Nephron progenitor cell (in vitro differentiated cells): ENCODE measurements at places on chromosomes 1 and 21.

GRCh38 chr1:85203573-85204171 is 2.9 kb upstream of the SYDE2 start:
- no peak for DNase-seq

DNA sequence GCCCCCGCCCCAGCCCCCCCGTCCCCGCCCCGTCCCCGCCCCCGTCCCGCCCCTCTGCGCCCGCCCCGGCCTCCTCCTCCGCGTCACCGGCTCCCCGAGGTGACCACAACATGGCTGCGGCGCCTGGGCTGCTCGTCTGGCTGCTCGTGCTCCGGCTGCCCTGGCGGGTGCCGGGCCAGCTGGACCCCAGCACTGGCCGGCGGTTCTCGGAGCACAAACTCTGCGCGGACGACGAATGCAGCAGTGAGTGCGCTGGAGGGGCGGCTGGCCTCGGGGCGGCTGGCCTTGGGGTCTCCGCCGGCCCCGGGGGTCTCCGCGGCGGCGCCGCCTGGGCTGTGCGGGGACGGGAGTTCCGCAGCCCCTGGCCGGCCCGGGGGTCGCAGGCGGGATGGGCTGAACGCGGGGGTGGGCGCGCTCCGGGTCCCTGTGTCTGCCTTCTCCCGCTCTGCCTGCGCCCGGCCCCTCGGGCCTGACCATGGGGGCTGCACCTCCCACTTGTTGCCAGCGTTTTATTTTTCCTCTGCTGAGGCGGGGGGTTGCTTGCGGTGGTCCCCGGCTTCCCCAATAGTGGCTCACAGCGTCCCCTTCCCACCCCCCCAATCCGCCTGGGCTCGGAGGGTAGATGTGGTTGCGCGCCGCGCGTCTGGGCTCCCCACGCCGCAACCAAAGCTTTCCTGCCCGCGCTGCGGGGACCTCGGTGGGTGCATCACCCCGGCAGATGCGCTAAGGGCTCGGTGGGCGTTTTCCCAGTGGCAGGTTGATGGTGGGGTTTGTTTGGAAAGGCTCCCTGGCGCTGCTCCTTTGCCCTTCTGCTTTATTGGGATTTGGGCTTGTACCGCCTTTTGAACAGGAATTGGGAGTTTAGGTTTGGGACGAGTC is at the start of gene MIA3:
Gene MIA3 (plus strand): TSS at position 97 of the 879 bp plus-strand sequence. CDS start 14 bp downstream, at position 111.
- DNase-seq: peak; percentile 81

DNA sequence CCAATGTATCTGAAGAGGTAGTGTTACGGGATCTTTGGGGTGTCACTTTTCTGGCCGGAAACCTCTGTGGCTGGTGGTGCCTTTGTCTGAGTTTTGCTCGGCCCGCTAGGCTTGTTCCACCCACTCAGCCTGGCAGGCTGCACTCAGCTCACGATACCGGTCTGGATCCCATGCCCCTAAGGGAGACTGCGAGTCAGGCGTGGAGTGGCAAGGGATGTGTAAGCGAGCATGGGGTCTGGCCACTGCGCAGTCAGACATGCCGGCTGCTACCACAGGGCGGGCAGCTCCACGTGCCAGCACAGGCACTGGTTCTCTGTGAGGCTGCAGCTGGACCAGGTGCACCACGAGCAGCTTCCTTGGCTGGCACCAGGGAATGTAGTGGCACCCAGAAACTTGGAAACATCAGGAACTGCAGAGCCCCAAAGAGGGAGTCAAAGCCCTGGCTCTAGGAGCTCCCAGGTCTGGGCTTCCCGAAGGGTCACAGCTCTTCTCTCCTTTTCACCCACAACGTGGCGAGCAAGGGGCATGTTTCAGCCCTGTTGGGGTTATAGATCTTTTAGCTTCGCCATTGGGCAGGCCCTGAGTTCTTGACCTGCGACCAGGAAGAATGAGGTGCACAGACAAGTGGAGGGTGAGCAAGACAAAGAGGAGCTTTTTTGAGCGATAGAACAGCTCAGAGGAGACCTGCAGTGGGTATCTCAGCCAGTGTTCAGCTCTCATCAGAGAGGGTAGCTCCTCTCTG is 23.8 kb upstream of the LRRC8C start:
- DNase-seq: no peak

GRCh38 chr1:80731241-80731894 is 1069.4 kb upstream of the ADGRL2 start:
- no peak for DNase-seq

GRCh38 chr1:212473729-212474128 is 41.0 kb downstream of the NENF start:
- no peak for DNase-seq

DNA sequence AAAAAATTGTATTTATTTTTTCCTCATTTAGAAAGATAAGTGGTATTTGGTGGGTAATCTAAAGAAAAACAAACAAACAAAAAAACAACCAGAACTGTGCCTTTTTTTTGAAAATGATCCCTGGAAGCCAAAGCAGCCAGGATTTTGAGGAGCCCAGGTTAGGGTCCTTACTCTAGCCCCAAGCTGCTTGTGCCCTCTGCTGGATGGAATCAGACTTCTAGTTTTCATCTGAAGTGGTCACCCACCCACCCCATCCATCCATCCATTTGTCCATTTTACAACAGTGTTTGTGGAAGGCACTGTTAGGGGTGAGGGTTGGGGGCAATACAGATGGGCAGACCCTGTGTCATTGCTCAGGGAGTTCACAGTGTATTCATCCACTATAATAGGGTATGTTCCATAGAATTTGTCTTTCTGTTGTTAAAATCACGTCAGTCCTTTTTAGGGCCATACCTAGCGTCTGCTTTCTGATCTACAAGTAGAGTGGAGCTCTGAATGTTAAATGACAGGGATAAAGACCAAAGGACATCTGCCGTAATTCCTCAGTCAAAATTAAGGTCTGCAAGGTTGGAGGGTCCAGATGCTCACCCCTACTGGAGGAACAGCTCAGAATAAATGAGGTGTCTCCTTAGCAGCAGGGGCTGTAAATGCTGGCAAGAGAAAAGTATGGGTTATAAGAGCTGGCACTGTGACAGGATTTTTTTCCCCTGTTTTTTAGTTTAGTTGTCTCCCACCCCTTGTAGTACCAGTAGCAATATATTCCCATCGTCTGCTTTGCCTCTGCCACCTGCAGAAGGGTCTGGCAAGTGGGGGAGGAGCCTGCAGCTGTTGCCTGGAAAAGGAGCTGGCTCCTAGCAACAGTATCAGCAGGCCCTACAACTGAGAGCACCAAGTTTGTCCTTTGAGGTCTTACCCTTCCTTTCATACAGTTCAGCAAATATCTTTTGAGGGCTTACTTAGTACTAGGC is 3.2 kb downstream of the LRRC42 start:
- peak; percentile 41 for DNase-seq

GRCh38 chr1:226590614-226591013 is 42.0 kb downstream of the STUM start:
- no peak for DNase-seq

DNA sequence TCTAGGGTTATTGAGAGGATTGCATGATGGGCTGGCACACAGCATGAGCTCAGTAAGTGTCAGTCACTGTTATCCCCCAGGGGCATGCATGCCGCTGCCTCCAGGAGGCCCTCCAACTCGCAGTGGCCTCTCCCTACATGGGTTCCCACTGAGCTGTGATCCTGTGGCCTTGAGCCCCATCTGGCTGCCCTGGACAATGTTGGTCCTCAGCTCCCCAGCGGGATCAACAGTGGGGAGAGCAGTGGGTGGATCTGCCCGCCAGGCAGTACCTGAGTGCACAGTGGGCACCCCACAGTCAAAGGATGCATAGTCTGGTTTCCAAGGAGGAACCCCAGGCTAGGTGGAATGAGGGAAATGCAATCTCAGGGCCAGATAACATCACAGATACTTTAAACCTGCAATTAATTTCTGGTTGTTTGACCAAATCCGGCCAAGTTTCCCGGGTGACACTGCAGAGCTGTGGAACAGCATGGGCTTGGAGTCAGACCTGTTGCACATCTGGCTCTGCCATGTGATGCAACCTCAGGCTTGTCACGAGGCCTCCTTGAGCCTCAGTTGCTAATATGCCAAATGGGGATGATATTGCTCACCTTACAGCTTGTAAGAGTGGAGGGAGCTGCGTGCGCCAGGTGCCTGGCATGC is 9.3 kb downstream of the PADI3 start:
- DNase-seq: no peak

DNA sequence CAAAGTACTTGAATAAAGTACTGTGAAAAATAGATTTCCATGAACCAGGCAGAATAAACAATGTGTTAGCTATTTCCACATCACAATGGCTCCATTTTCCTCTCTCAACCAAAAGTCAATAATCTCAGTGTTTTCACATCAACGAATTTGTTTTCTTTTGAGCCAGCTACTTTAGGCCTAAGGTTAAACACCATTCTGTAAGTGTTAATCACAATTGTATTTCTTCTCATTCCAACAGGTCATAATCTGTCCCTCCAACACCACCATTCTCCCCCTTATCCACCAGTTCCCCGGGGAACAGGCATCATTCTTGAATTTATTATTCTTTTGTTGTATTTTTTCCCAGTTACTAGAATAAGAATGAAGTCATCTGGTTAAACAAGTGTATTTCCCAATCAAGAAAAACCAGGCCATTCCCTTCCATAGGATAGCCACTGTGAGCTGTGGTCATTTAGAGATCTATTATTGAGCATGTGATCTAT is 66.2 kb upstream of the PALMD start:
- no peak for DNase-seq

- DNase-seq: no peak
Observed at GRCh38 chr21:31917108-31917507, 44.3 kb downstream of the HUNK start.

- DNase-seq: no peak
Observed at GRCh38 chr1:59017501-59018231, 233.8 kb upstream of the JUN start.

DNA sequence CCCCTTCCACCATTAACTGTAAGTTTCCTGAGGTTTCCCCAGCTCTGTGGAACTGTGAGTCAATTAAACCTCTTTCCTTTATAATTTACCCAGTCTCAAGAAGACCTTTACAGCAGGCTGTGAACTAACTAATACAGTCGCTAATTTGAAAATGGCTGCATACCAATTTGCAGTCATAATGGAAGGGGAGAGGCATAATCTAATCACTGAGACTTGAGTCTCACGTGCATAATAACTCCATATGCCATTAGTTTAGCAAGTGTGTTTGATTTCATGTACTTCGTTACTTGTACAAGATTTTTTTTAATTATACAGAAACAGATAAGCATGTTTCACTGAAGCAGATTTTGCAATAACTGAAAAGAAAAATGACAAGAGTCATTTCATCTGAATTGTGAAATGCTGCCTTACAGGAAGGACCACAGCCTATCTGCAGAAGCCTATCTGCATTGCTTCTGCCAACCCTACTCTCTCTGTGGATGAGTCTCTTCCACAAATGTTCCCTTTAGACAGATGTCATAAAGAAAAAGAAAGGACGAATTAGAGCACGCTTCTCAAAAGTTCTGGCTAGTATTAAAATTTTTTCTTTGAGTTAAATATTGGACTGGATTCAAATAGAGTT is 99.1 kb downstream of the PTGER3 start:
- no peak for DNase-seq

- no peak for DNase-seq
Observed at GRCh38 chr1:207960346-207960745, 49.4 kb upstream of the CD34 start.

DNA sequence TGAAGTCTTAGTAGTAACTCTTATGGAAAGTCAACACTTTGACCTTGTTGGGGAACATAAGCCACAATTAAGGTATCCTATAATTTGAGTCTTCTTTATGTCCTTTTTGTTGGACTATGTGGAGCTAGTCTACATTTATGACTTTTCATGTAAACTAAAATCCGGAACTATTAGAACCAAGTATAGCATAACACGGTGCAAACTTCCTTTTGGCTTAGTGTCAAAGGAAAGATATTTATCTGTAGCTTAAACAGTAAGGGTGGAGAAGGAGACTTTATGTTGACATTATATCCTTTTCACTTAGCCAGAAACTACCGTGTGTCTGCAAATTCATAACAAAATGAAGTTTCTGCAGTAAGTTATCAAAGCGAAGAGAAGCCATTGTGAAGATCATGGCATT is 7.3 kb downstream of the UAP1 start:
- DNase-seq: no peak

- no peak for DNase-seq
Observed at GRCh38 chr1:9073143-9073542, 3.7 kb upstream of the SLC2A5 start.

- no peak for DNase-seq
Observed at GRCh38 chr1:221444346-221444745, 297.5 kb downstream of the DUSP10 start.

- DNase-seq: no peak
Observed at GRCh38 chr1:246113555-246114095, 393.5 kb downstream of the SMYD3 start.

DNA sequence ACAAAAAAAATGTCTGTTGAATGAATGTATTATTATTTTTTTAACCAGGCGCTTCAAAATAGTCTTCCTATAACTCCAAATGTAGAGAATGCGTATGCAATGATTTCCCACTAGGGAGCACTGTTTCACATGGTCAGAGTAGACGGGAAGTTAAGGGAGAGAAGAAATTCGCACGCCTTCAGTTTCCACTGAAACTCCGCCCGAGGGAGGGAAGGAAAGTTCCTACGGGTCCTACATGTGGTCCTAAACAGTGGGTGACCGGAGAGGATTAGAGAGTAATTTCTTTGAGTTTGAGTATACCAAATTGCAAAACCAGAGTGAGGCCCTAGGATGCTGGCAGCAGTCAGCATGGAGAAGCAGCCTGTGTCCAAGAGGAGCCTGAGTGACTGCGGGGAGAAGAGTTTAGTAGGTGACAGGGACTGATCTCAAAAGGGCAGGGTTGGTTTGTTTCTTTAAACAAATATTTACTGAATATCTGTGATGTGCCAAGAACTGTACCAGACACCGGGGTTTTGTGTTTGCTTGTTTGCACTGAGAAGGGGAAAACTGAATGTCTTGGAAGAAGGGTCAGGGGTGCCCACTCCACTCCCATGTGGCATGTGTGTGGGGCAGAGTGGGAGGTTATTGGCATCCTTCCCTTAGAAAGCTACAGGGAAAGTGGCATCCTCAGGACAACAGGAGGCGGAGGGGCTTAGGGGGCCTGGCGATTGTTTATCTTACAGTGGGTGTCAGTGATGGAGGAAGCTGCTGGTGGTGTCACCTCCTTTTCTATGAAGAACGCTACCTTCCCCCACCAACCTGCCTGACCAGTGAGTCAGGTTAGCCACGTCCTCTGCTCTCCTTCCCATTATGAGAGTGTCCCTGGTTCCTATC is 22.8 kb downstream of the RNU5D-1 start:
- DNase-seq: no peak

GRCh38 chr1:235015291-235015985 is 113.2 kb downstream of the TOMM20 start:
- no peak for DNase-seq

GRCh38 chr1:21089299-21089698 is 87.4 kb downstream of the EIF4G3 start:
- DNase-seq: no peak
